ENCODE measurements at places on chromosomes 11 and 22.

GRCh38 chr22:20238536-20238900, 29.6 kb downstream of the RTN4R start:
- DNase-seq: no peak

GRCh38 chr11:34104680-34105078, 750 bp upstream of the NAT10 start:
- DNase-seq: no peak

DNA sequence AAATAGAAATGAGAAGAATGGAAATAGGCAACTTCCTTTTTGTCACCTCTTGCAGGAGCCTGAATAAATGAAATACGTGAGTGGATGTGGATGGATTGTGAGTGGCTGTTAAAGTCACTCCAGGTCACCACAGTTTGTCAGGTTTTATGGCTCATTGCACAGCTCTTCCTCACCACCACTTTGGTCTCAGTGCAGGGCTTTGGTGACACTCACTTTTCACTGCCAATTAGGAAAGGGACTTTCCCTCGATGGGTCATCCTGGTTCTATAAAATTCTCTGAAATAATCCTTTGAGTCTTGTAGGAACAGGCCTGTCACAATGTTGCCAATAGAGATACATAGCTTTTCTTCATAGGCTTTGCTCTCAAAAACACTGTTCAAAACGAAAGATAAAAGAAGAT, 172.4 kb upstream of the C11orf87 start:
- no peak for DNase-seq

- DNase-seq: no peak
These were observed 698 bp upstream of the ANAPC15 start for GRCh38 chr11:72112978-72113808.

DNA sequence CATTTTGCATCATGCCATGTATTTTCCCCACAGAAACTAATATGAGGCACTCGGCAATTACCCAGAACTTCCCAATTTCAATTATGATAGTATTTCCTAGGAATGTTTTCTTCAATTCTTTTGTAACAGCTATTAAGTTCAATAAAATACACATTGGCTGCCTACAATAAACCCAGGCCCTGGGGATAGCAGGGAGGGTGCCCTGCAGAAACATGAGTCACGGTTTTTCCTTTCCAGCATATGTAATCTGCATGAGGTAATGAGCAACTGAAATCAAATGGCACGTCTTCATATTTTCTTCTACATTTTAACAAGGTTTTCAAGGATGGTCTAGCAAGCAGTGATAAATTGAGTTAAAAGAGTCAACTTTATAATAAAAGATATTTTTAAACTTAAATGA, 32.0 kb downstream of the GUCY1A2 start:
- DNase-seq: no peak

DNA sequence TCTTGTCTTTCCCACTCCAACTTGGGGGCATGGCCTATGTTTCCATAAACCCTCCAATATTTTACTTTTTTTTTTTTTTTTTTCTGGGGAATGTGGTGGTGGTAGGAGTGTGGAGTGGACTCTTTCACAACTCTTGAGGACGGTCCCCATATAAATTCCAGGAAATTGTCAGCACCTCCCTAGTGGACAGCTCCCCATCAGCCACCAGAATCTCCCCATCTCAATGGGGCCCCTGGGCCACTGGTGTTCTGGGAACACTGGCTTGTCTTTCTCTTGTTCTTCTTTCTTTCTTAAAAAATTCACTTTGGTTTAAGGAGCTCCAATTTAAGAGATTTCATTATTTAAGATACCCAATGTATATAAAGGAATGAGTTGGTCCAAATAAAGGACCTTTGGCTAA, 74.1 kb downstream of the ADM start:
- no peak for DNase-seq

- peak; percentile 70 for DNase-seq
These were observed 50.0 kb downstream of the IGSF9B start for GRCh38 chr11:133906746-133907145.

DNA sequence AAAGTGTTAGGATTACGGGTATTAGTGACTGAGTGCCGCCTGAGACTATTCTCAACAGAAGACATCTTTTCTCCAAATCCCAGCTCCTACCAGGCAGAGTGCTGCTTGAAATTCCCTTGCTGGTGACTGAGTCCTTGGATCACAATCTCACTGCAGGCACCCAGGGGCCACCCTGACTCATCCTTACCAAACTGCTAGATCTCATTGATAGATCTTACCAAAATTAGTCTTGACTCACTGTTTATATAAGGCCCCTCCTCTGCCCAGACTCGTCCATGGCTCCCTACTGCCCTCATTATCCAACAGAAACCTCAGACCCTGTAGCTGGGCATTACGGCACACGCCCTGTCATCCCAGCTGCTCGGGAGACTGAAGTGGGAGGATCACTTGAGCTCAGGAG, 14.7 kb downstream of the TBC1D10A start:
- DNase-seq: no peak

GRCh38 chr11:103625624-103625965, 410.8 kb upstream of the DDI1 start:
- DNase-seq: no peak

Data from putamen (tissue), 1 donor.